ENCODE measurements at places on chromosomes 2 and 18.

- DNase-seq: no peak
Observed at GRCh38 chr18:21745231-21745630, 4.6 kb downstream of the MIB1 start.

DNA sequence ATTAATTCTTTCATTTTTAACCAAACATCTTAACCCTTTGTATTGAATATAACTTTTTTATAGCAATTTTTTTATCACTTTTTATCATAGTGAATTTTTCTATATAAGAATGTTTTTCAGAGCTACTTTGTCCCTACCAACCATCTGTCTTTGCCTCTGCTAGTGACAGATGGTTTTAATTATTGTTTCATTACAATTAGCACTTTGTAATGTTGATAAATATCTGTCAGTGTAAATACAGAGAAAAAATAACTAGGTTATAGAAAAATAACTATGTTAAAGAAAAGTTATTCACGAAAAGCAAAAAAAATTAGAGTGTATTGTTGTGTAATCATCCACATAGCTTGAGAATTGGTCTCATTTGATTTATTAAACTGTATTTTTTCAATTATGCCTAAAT, 91.0 kb upstream of the CDH19 start:
- no peak for DNase-seq

DNA sequence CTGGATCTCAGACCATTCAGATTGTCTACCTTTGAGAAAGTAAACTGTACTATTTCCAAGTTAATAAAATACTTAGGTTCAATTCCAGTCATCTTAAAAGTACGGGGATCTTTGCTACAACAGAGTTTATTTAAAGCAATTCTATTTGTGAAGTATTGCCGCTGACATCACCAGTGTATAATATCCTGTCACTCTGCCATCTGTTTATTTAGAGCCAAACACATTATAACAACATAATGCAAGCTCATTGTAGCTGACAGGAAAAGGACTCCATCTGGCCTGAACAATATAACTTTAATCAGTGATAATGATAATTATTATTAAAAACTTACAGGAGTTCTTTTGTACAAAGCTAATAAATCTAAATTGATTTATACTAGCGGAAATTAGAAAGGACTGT, 786.8 kb downstream of the ERBB4 start:
- DNase-seq: no peak

DNA sequence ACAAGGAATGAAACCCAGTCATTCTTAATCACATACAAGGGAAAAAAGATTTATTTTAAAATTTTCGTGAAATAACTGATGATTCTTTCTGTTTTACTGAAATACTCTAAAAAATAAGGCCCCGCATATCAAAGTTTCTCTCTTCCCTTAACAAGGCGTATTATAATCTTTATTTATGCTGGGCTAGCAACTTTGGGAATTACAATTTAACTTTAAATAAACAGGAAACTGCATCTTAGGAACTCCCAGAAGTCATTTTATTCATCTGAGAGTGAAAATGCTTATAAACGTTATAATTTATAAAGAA, 166.7 kb downstream of the TCF4 start:
- DNase-seq: no peak

DNA sequence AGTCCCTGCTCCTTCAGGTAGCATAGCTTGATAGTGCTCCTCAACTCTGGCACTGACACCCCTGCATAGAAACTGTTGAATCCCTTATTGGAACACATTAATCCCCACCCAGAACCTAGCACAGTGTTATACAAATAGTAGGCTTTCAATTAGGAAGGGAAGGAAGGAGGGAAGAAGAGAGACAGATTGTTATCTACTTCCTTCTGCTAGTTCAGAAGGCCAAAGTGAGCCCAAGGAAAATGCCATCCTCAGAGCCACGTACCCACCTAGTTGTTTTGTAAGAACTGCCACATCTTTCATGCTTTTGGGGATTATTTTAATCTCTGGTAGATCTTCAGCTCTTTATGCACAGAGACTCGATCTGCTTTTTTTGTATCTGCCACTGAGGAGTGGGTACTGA, 75.1 kb downstream of the CLHC1 start:
- DNase-seq: no peak

DNA sequence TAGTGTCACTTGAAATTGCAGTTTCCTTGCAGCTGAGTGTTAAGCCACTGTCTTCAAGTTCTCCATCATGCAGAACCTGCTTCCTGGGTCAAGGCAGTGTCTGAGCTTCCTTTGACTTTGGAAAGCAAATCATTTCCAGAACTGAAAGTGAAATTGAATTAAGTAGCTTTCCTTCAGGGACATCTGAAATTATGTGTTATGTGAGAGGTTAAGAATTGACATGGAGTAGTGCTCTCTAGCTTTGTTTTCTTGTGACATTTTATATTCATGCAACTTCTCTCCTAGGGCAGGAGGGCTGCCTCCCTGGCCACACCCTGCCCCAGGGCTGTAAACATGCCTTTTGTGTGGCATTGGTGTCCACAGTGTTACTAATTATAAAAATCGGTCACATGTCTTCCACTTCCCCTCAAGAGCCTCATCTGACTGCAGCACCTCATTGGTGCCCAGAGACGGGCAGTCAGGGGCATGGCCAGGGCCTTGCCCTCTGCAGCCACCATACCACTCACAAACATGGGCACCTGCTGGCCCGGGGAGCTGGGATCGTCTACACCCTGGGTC, 14.4 kb downstream of the RAB12 start:
- peak; percentile 33 for DNase-seq

DNA sequence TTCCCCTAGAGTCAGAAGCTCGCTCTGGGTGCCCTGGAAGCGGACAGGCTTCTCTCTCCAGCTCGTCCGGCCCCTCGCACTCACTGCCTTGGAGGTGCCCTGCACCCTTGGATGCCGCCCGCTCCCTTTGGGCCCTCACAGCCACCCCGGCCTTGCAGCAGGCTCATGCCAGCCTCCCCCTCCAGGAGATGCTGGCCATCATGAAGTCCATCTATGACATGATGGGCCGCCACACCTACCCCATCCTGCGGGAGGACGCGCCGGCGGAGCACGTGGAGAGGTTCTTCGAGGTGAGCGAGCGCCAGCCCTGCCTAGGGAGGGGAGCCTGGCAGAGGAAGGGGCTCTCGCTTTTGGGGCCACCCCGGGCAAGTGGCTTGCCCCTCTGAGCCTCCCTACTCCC, 20.3 kb upstream of the FAHD2A start:
- DNase-seq: no peak

DNA sequence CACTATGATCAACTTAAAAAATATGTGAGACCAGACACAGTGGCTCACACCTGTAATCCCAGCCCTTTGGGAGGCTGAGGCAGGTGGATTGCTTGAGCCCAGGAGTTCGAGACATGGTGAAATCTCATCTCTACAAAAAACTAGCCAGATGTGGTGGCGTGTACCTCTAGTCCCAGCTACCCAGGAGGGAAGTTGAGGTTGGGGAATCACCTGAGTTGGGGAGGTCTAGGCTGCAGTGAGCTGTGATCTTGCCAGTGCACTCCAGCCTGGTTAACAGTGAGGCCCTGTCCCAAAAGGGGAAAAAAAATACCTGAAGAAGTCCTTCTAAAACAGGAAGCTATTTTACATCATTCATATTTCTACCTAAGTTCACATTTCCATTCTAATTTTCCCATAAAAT, 144.0 kb downstream of the EML6 start:
- no peak for DNase-seq

DNA sequence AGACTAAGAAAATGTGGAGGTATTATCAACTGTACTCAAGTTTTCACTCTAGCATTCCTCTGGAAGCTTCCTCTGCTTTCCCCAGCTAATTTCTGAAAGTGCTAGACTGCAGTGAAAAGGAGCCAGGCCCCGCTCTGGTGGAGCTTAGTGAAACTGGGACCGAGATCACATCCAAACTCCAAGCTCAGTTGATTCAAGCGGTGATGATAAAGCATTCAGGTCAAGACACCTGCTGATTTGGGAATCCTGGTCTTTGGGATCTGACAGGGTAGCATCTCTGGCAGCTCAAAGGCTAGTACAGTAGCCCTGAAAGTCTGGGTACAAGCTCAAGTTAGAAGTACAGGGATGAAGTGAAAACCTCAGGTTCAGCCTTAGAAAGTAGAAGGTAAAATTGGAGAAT, 120.2 kb upstream of the CRIM1 start:
- DNase-seq: no peak

- DNase-seq: no peak
Observed at GRCh38 chr18:54251606-54252390, 17.5 kb upstream of the POLI start.

GRCh38 chr2:164213916-164214315, 407.4 kb downstream of the GRB14 start:
- no peak for DNase-seq

Data from KBM-7 (cell line).